GM23338 (cell line): ENCODE measurements at places on chromosomes 2 and 18. TPM values are rescaled to one million over a fixed set of nuclear protein-coding genes. Genes with fewer than 3 reads are reported as not detected.

The FNDC4 gene
- 13.3 and 13.7 TPM in 2 replicates for total RNA-seq

The WDR35 gene
- 20.0 and 24.2 TPM in 2 replicates for total RNA-seq

- H3K4me3 ChIP-seq = no peak overlapping the region
- H3K27ac ChIP-seq = no peak overlapping the region
- no peaks in the 10 kb centered on the region for H3K27me3 ChIP-seq
Observed at GRCh38 chr2:42761554-42761953, 2.4 kb downstream of the OXER1 start.

- peak; percentile 75 for DNase-seq
- no peaks in the 10 kb centered on the region for H3K4me1 ChIP-seq
- H3K4me3 ChIP-seq = no peak overlapping the region
- no peaks in the 10 kb centered on the region for H3K27me3 ChIP-seq
- H3K36me3 ChIP-seq = no peaks in the 10 kb centered on the region
- no peak overlapping the region for H3K27ac ChIP-seq
Observed at GRCh38 chr18:72830109-72830508, 37.7 kb downstream of the NETO1 start.

GRCh38 chr2:222745836-222746559, 74.5 kb downstream of the MOGAT1 start:
- no peak overlapping the region for H3K4me3 ChIP-seq
- no peaks in the 10 kb centered on the region for H3K36me3 ChIP-seq
- H3K4me1 ChIP-seq = peaks cover 27% of the 10 kb centered on the region
- DNase-seq = no peak
- H3K27ac ChIP-seq = no peak overlapping the region

GRCh38 chr2:203453858-203454451, 81.1 kb downstream of the RAPH1 start:
- no peak overlapping the region for H3K27ac ChIP-seq
- no peaks in the 10 kb centered on the region for H3K27me3 ChIP-seq
- no peak overlapping the region for H3K4me3 ChIP-seq
- peak; percentile 57 for DNase-seq
- H3K4me1 ChIP-seq = no peaks in the 10 kb centered on the region

GRCh38 chr2:232584238-232584637, 33.7 kb downstream of the EIF4E2 start:
- no peak overlapping the region for H3K4me3 ChIP-seq
- no peaks in the 10 kb centered on the region for H3K36me3 ChIP-seq
- peaks cover 5% of the 10 kb centered on the region; the same call in 1 of the 2 replicates for H3K4me1 ChIP-seq
- H3K27ac ChIP-seq = no peak overlapping the region; the same call in 1 of the 2 replicates
